Cerebellum (tissue), 4 donors: ENCODE measurements at places on chromosomes 2 and 18. TPM values are rescaled to one million over a fixed set of nuclear protein-coding genes. Genes with fewer than 3 reads are reported as not detected.

DNA sequence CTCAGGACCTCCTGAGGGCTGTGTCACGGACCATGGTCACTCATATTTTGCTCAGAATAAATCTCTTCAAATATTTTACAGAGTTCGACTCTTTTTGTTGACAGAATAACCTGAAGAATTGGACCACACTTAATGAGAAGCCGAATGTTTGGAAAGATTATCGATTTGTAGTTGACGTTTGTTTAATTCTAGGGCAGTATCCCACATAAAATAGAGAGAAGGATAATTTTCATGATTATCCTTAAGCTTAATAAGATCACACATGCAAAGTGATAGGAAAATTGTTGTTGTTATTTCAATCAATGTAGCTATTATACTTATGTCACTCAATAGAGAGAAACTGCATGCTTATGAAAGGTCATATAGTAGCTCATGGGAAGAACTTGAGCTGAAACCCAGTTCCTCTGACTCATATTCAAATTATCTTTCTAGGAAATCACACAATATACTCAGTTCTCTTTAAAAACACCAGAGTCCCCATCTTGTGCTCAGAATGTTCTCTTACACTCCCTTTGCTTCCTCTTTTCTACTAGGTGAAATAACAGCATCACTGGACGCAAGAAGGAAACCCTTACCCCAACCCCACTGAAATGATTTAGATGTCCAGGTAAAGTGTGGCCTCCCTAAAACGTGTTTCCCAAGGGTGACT is 982.1 kb downstream of the TSN start:
- DNase-seq, result no peak

DNA sequence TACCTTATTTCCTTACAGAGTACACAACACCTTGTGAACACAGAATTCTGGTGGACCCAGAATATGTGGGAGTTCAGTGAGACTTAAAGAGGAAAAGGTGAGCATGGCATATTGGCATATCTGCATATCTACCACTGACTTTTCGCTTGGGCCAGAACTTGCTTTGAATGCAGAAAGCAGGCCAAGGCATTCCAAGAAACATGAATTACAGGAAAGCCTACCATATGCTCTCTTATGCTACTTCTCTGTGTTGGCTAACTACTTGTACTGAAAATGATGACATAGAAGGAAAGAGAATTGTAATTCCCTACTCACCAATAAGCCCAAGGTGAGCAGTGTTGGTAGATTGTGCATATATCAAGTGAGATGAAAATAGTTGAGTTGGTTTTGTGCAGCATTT is 31.4 kb upstream of the CCDC93 start:
- no peak for DNase-seq

DNA sequence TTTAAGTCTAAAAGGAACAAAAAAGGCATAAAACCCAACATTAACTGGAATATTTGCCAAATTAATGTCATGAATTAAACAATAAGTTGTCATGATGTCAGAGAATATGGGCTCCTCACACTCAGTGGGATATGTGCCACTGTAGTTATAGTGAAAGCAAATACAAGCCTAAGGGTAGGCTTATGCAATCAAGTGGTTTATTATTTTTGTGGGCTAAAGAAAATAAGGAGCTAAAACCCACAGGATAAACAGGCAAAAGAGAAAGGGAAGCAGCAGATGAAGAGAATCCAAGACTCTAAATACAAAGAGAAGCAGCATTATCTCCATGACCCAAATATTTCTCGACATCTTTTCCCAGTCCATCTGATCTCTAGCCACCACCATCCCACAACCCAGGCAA is 17.5 kb downstream of the YWHAQ start:
- DNase-seq, result no peak

- no peak for DNase-seq
These were observed 59.0 kb upstream of the THOC1 start for GRCh38 chr18:326846-327245.

- DNase-seq, result no peak
These were observed 175.9 kb upstream of the KLHL29 start for GRCh38 chr2:23209059-23209458.

DNA sequence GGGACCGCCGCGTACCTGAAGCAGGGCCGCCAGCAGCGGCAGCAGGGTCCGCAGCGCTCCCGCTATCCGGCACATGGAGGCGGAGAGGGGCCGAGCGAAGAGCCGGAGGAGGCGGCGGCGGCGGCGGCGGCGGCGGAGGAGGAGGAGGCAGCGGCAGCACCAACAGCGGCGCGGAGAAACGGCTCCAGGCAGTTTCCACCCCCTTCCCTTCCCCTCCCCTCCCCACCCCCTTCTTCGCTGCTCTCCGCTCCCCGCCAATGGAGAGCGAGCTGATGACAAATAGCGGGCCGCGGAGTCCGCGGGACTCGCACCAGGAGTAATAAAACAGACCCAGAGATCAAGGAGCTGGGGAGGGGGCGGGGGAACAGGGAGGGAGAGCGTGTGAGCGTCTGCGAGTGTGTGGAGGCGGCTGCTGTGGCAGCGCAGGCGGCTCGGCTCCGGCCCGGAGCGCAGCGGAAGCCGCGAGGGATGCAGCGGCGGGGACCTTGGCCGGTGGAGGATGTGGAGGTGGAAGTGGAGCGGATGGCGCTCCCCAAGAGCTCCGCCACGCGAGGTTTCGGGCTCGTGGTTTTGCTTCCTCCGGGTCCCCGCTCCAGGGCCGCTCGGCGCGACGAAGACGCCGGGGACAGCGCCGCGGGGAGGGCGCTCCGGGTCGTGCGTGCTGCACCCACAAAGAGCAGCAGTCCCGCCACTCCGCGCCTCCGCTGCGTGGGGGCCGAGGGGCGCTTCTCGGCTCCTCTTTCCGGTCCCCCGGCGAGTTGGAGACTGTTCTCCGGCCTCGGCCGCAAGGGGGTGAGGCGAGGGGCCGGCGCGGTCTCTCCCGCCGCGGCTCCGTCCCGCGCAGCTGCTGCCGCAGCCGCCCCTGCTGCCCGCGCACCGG is at the start of gene CDH2:
CDH2 (minus strand) TSS at position 183 of the 880 bp plus-strand sequence; CDS start at position 75, 108 bp downstream.
- peak; percentile 85 for DNase-seq

GRCh38 chr2:48050711-48051110 is 144.4 kb upstream of the FBXO11 start:
- no peak for DNase-seq

GRCh38 chr2:196341277-196341841 is 170.0 kb upstream of the STK17B start:
- no peak for DNase-seq

GRCh38 chr2:170739507-170740046 is 24.4 kb downstream of the SP5 start:
- no peak for DNase-seq

DNA sequence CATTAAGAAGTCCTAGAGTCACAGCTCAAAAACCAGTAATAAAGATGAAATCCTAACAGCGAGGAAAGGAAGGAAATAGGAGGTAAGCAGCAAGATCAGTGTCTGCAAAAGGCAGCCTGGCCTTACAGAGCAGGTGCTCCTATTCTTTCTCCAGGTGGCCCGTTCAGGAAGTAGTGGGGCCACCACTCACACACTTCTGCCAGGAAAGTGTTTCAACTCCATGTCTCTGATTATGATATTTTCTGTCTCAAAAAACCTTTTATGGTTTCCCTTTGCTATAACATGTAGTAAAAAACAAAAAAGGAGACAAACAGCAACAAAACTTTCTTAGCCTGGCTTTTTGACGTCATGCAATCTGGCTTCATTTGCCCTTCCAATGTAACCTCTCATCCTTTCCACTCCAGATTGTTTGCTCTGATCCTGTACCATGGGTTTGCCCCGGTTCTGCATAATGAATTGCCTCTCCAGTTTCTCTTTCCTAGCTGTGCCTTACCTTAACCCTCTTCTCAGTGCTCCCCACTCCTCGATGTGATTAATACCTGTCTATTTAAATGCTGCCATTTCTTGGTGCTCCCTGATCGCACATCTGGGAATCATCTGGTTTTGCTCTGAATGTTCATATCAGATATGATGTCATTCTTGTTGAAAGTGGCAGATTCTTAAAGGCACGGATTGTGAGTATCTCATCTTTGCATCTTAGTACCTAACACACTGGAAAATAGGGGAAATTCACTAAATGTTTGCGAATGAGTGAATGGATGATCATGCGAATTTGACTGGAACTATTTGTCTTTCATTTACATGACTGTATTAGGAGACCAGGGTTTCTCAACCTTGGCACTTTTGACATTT is 50.6 kb upstream of the PTPRM start:
- no peak for DNase-seq

- no peak for DNase-seq
These were observed 108.7 kb downstream of the CDH2 start for GRCh38 chr18:28068207-28068606.

DNA sequence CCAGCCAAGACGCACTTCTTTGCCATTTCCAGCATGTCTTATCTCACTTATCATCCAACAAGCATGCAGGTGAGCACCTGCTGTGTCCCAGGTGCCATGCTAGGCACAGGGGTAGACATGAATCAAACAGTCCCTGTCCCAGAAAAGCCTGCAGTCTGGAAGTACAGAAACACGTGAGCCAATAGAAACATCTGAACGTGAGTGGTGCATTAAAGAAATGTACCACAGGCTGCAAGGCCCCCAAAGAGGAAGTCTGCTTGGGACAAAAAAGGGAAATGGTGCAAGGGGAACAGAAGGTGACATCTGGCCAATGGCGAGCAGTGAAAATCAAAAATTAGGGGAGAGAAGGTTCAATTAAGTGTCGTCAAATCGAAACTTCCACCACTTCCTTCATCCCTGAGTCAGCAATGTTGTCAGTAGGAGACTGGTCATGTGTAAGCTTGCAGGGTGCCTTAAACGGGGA is 17.6 kb upstream of the TMEM247 start:
- no peak for DNase-seq

GRCh38 chr2:237213315-237214022 is 127.8 kb downstream of the COPS8 start:
- no peak for DNase-seq

- no peak for DNase-seq
These were observed 190.4 kb downstream of the PMAIP1 start for GRCh38 chr18:60090170-60090569.

GRCh38 chr18:79766308-79766707 is 31.4 kb upstream of the KCNG2 start:
- DNase-seq, result no peak

DNA sequence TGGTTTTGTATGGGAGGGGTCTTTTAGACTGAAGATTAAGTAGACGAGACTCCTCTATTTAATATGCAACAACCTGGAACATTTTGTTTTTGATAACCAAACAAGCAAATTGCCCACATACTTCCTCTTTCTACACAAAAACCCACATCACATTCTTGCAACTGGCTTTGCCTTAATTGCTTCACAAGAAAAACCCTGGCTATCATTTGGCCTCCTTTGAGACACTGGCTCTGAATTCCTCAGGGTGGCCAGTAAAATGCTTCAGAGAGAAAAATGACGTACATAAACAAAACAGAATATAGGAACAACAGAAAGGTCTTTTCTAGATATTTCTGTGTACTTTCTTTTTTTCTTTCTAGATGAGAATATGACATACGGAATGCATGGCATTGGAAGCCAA is 103.0 kb downstream of the TRIB2 start:
- no peak for DNase-seq

GRCh38 chr2:73069855-73070642 is 1.5 kb downstream of the SFXN5 start:
- DNase-seq, result no peak

- DNase-seq, result peak; percentile 28
These were observed 40.8 kb downstream of the RTN4 start for GRCh38 chr2:55009277-55010060.

MXD1 gene
- total RNA-seq, result 11.2 TPM

ALK gene
- 6.4 TPM for total RNA-seq

GKN2 gene
- total RNA-seq, result not detected

ELMOD3 gene
- total RNA-seq, result 24.8 TPM

SLC30A3 gene
- 3.2 TPM for total RNA-seq

PIEZO2 gene
- 11.0 TPM for total RNA-seq

DSG3 gene
- total RNA-seq, result not detected

CNGA3 gene
- total RNA-seq, result 3.0 TPM

MARCO gene
- total RNA-seq, result 0.36 TPM

KIF1A gene
- total RNA-seq, result 217 TPM
